GM12878 (cell line): ENCODE measurements at places on chromosomes 13 and 19.

GRCh38 chr13:27788271-27788670, 4.0 kb upstream of the GSX1 start:
- no peak for DNase-seq

GRCh38 chr13:39370554-39370953, 232.4 kb downstream of the LHFPL6 start:
- no peak for DNase-seq

DNA sequence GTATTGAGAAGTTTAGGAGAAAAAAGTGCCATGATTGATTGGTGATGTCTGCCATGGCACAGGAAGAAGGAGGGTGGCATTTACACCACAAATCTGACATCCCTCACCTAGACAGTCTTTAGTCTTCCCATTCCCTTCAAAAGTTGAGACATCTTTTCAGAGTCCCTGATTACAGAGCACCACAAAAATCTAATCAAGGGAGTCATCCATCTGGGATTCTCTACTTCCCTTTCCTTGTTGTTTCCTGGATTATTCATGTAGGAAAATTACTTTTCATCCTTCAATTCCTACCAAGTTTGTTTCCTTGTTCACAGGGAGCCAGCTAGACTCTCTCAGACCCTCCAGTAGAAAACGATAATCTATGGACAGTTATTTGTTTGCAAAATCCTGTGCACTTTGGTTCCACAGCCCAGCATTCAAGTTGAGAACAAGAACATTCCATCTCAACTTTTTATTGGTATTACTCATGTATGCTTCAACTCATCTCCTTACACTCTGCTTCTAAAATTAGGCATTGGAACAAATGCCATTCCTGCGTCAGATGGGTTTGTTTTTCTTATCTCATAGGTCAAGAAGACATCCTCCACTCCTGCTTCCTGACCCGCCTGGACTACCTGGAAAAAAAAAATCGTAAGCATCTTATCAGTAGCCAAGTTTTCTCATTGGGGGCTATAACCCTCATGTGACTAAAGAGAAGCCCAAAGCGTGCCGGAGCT, 259.9 kb downstream of the FOXO1 start:
- no peak for DNase-seq

GRCh38 chr13:29125191-29125933, 305.2 kb downstream of the MTUS2 start:
- no peak for DNase-seq

DNA sequence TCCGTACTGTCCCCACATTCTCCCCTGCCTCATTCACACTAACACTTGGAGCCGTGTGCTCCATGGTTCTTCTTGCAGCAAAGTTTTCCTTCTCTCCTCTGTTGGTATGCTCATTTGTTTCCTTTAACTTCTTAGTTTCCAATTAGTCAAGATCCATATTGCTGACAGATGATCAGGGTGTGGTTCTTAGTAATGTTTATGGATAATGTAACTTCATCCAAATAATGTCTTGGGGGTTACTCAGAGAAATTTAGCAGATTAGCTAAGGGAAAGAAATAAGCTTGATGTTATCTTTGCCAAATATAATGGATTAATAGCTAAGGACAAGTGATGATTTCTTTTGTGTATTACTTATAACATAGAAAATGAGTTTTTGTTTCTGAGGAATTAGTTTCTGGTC, 174.4 kb downstream of the NUFIP1 start:
- DNase-seq, result no peak

DNA sequence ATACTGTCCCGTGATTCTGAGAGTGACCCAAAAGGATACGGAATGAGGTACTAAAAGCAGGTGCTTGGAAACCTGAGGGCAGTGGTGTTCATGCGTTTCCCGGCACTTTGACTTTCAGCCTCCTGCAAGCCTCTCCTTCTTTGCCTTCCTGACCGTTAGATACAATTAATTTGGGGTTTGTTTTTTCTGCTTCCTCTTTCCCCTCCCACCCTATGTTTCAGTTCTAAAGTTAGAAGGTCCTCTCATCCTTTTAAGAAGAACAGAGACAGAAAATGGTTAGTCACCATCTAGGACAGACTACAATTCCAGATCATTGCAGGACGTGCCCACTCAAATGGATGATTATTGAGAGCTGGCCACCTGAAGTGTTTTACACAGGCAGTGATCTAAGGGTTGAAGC, 1.8 kb upstream of the LILRB4 start:
- peak; percentile 72 for DNase-seq
